ENCODE measurements at places on chromosomes 7 and 10.

GRCh38 chr7:3501671-3502070, 200.6 kb downstream of the SDK1 start:
- DNase-seq: no peak

- DNase-seq: no peak
Measured at GRCh38 chr10:110324805-110325280, 20.1 kb upstream of the SMNDC1 start.

GRCh38 chr7:20798081-20798693, 11.5 kb upstream of the SP8 start:
- no peak for DNase-seq

DNA sequence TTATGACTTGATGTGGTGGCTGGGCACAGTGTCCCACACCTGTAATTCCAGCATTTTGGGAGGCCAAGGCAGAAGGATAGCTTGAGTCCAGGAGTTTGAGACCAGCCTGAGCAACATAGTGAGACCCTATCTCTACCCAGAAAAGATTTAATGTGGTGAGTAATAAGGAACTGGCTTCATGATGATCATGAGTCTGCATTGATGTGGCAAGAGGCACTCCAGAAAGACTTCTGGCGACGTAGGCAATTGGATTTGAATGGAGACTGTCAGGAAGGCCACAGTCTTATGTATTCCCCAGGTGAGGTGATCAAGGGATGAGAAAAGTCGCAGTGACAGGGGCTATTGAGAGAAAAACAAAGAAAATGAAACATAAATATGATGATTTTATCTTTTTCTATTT, 138.0 kb downstream of the CACNB2 start:
- no peak for DNase-seq

DNA sequence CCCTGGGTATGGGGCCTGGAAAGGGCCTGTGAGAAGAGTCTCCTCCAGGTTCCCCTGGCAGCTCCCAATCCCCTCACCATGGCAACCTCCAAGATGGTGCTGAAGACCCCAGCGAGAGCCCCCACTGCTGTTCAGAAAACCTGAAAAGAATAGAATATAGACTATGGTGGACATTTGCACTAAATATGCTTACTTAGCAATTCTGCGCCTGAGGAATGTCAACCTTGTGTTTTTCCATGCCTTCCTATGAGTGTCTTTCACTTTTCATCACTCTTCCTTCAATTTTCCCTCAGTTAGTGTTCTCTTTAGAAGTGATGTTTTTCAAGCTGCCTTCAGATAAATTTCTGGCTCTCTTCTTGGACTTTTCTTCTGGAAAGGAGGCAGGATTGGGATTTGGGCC, 589.2 kb downstream of the LRMDA start:
- DNase-seq: no peak

- DNase-seq: no peak
Measured at GRCh38 chr7:114923403-114923713, 1.5 kb downstream of the MDFIC start.

GRCh38 chr10:51369903-51370302, 295.6 kb downstream of the PRKG1 start:
- no peak for DNase-seq

DNA sequence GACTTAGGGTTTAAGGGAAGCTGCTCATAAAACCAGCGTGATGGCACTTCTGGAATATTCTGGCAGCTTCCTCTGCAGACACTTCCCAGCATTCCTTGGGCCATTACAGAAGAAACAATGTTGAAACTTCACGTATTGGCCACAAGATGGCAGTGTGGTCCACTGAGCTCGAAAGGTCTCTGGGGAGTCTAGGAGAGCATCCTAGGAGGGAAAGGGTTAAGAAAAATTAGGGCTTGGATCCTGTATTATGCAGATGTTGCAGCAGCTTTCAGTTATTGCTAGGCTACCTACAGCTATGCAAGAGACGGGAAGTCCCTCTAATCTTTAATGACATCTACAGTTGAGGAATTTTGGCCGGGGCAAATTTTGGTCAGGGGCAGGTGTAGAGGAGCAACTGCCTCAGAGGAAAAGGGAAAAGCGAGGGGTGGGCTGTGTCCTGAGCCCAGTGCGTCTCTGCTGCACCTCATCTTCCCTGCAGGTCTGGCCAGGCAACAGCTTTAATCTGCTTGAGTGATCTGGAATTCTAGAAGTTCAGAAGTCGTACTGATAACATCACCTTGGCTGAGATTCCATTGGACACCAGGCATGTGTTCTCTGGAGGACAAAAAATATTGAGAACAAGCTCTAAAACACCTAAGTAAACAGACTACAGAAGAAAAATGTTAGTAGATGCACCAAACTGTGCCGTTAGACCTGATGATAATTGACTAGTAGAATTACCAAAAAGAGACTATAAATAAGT, 220.8 kb upstream of the PRSS58 start:
- DNase-seq: peak; percentile 11

GRCh38 chr10:110034596-110034995, 26.8 kb downstream of the ADD3 start:
- DNase-seq: no peak

DNA sequence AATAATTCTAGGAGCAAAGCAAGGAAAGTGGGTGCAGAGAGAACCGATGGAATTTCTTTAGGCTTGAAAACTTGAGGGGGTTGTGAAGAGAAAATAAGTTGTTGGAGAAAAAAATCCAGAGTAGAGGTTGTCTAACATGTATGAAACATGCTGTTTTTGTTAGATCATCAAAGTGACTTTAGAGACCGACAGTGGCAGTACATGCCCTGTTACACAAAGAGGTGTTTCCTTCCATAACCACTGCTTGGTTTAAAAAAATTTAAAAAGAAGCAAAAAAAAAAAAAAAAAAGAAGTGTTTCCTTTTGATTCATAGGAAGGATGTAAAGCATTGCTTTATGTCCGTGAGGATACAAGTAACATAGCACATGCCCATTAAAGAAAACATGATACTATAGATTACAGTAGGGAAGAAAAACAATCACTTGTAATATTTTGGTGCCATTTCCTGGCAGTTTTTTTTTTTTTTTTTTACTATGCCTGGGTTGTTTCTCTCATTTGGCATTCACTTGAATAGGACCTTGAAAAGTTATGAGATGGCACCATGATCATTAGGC, 6.1 kb downstream of the ENTPD1 start:
- no peak for DNase-seq

DNA sequence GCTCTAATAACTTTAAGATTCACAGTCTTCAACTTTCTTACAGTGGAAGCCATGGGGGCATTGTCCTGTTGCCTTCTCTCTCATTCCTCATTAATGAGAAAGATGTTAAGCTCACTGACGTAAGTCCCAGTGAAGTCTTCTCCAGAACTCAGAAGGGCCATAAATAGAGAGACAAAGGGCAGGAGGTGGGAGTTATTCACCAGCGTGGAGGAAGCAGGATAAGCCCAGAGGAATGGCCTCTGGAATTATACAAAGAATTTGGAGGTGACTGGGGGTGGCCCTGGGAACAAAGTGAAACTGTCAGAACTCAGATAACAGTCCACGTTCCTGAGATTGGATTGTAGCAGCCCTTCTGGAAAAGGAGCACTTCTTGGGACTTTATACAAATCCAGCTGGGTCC, 52.4 kb downstream of the SORBS1 start:
- DNase-seq: peak; percentile 22

DNA sequence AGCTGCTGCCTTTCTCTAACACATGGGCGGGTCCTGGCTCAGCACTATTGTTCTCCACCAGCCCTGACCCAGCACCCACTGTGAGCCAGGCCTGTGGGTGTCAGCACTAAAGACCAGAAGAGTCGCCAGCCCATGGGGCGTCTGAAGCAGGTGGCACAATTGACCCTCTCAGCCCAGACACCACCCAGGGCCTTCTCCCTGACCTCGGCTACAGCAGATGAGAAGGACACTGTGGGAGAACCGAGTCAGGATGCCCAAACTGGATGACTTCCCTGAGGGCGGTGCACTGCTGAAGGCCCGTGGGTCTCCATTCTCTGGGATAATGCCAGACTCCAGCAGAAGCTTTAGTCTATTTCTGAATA, 97.0 kb downstream of the MKI67 start:
- DNase-seq: no peak

DNA sequence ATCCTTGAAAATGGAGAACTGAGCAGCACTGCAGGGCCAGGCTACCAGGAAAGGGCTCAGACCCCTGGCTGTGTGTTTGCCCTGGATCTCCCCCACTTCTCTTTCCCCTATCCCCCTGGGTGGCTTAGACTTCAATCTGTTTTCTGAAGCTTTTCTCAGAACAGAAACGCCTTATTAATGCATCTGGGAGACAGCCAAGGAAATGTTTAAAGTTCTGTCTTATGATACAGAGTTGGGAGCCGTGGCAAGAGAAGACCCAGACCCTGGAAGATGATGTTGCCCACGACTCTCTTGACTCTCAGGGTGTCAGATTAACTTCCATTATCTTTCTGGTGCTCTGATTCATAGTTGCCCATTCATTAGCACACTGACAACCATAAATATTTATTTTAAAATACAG, 107.1 kb downstream of the EBLN1 start:
- no peak for DNase-seq

DNA sequence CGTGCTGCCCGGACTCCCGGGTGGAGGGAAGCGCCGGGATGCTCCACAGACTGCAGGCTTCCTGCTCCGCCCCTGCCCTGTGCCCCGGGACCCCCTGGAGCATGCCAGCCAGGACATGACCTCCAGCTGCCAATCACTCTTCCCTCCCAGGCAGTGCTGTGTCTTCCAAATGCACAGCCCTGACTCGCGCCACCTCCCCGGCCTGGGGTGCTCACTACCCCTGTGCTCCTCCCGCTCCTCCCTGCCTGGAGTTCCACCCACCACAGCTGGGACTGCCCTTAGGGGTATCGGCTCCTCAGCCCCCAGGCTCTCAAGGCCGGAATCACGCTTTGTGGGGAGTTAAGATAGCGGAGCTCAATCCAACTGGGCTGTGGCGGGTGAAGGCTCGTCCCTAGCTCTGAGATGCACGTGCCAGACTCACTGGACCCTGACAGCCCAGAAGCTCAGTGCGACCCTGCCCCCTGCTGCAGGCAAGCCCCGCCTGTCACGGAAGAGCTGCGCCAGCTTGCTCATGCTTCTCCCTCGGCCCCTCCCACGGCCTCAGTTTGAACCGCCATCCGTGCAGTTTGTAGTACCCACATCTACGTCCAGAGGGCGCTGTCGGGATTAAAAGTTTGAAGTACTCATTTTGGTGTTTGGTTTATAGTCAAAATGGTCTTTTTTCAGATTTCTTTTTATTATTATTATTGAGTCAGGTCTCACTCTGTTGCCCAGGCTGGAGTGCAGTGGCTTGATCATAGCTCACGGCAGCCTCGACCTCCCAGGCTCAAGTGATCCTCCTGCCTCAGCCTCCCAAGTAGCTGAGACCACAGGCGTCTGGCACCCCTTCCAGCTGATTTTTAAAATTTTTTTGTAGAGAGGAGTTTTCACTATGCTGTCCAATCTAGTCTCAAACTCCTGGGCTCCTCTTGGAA, 142.5 kb upstream of the TCERG1L start:
- no peak for DNase-seq

- DNase-seq: no peak
Measured at GRCh38 chr10:43395571-43396060, 13.4 kb downstream of the HNRNPF start.

GRCh38 chr7:96637522-96637921, 72.1 kb downstream of the SEM1 start:
- no peak for DNase-seq

DNA sequence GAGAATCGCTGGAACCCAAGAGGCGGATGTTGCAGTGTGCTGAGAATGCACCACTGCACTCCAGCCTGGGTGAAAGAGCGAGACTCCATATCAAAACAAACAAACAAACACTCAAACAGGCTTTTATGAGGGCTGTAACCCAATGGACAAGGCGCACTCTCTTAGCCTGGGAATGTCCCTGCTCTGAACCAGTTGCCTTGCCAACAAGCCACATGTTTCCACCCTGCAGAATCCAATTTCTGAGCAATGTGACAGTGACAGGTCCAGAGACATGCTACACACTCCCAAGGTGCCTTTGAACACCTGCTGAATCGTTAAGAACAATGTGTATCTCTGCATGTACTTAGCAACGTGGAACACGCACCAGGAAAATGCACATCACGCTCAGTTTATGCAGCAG, 186.8 kb upstream of the AUTS2 start:
- no peak for DNase-seq

DNA sequence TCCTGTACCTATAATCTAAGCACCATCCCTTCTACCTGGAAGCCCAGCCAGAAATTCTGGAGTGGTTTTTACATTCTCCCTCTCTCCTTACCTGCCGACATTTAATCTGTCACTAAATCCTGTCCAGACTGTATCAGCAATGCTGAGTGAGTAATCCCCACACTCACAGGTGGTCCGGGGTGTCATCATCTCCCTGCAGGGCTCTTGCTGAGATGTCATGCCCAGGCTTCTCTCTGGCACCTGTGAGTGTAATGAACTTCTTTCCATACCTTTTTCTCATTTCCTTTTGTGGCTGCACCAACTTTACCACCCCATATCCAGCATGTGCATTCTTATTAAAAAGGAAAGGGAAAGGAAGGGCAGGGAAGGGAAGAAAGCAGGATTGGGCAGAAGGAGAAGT, 355.2 kb downstream of the CCSER2 start:
- DNase-seq: no peak

DNA sequence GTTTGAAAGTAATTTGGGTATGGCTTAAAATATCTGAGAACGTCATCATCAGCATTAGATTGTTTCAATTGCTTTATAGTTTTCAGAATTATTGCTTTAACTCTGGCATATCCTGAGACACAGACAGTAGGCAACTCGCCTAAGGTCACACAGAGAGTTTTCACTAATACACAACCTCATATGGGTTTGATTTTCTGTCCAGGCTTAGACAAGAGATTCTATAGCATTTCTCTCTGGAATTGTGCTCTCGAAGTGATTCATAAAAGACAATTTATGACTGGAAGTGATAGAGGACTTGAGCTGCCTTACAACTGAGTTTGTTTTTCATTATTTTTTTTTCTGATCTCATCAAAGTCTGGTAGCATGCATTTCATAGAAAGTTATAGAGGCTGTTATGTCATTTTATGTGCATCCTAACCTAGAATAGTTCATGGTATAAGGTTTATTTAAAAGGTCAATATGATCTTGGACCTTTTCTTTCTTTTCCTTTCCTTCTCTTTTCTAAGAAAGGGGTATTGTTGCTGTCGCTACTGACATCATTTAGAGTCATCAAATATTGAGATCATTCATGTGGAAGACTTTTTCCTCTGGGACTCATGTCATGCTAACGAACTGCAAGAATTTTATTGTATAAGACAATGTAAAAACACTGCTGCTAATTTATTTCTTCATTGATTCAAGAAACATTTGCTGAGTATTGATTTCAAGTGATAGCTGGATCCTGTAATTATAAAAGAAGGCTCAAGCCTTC, 278.2 kb downstream of the PLXDC2 start:
- DNase-seq: no peak

- DNase-seq: no peak
Measured at GRCh38 chr10:9757176-9757575, 1260.5 kb upstream of the CELF2 start.

GRCh38 chr10:6356280-6356793, 153.6 kb downstream of the PFKFB3 start:
- no peak for DNase-seq

DNA sequence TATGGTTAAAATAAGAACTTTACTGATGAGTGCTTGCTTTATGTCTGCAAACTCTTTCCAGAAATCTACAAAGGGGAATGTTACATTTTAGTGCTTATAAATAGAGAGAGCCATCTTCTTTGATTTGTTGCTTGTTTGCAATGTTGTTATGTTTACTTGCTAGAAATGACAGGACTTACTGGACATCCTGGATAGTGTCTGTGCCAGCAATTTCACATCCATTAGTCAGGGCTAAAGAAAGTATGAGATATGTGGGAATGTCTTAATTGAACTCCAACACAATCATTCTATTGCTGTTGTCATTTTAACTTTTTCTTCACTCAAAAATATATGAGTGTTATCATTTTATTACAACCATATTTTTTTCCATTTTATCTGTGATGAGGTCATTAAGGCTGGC, 453.2 kb downstream of the TNS3 start:
- no peak for DNase-seq

GRCh38 chr10:50416881-50417280, 165.6 kb upstream of the ASAH2 start:
- DNase-seq: no peak
